Activated naive CD8-positive, alpha-beta T cell treated with anti-CD3 and anti-CD28 coated beads, Interleukin-2, amount 50 U/mL, for 24 hours (primary cell): ENCODE measurements at places on chromosomes 7 and 10.
A peak's percentile ranks its signal among the peaks of the same experiment; 100 is the strongest.

DNA sequence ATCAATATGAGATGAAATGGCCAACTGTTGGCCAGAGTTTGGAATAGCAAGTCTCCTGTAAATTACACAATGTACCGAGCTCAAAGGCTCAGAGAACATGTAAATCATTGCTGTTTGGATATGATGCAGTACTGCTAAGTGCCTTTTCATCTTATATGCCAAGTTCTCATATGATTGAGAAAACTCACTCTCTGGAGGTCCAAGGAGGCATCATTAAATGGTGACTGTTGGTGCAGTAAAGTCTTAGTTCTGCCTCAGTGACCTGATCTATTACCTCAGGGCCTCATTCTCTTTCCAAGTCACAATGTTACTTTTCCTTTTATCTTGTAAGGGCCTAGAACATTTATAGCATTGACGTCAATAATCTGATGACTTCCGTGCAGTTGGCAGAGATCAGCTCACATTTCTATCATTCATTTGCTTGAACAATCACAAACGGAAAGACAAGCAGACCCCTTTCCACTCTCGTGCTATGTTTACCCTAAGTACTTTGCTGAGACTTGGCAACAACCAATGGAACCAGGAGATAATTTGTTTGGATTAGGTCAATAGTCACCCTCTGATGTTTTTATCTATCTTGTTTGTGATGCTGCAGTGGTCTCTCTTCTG, 32.6 kb upstream of the PDK4 start:
- DNase-seq: no peak

- DNase-seq: no peak
Observed at GRCh38 chr7:39271402-39271801, 293.7 kb downstream of the POU6F2 start.

DNA sequence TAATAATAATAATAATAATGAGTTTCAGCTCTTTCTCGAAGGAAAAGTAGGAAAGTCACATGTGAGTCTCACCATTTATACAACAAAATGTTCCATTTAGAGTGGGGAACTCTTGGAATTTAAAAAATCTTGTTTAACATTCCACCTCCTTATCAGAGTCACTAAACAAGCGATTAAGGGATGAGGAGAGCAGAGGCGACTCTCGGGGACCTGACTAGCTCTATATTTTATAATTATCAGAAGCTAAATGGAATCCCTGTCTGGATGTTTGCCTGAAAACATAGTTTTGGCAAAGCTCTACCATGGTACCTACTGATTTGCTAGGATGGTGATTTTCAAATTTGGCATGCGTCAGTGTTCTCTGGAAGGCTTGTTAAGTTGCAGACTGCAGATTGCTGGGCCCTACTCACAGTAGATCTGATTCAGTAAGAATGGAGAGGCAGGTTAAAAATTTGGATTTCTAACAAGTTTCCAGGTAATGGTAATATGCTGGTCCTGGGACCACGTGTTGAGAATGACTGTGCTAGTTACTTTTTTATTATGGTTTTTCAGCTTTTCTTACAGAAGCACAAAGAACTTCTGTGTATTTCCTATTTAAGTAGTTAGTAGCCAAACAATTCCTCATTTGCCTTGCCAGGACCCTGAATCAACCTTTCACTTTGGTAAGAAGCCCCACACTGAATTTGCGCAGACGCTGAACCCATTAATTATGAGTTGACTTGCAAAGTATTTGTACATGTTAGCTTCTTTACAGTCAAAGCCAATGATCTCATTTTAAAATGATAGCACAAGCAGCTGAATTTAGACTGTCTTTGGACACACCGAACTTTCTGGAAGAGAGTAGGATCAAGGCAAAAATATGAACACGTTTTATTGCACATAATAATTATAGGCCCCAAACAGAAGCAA, 39.5 kb downstream of the CPED1 start:
- no peak for DNase-seq

DNA sequence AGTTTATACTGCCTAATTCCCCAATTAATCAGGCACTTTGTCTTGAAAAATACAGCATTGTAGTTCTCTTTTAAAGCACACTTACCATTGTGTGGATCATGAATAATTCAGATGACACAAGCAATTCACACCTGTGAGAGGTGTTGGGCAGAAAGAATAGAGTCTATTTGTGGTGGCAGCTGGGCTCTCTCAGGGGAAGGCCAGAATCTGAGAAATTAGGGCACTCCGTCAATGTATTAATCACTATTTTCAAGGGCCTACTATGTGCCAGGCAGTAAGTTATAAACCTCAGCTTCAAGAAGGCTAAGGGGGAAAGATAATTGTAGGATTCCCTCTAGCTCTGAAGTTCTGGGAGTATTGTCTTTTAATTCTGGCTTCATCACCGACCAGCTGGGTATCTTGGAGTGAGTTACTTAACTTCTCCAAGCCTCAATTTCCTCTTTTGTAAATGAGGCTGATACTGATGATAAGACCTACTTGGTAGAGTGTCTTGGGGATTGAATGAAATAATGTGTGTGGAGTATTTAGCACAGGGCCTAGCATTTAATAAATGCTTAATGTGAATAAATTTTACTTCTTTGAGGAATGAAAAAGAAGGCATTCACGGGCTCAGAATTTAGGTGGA, 2.5 kb downstream of the CHN2 start:
- no peak for DNase-seq

- DNase-seq: no peak
Observed at GRCh38 chr10:112295853-112296830, 12.9 kb downstream of the TECTB start.

GRCh38 chr7:149321978-149322541, 60.1 kb downstream of the ZNF783 start:
- no peak for DNase-seq

GRCh38 chr7:156998988-156999957, 11.2 kb downstream of the MNX1 start:
- no peak for DNase-seq

GRCh38 chr7:149827089-149827981, 10.8 kb upstream of the ZNF862 start:
- peak; percentile 7 for DNase-seq

DNA sequence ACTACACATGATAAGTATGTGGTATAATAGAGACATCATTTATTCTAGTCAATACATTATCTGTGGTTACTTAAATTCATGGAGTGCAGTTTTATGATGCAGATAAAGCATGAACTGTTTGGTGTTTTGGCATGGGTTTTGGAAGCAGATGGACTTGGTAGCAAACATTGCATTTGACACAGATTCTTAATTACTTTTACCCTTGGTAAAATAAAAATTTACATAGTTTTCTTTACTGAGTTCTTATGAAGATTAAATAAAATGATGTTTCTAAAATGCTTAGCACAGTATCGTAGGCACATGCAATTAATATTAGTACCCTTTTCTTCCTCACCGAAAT, 92.0 kb downstream of the ABCA13 start:
- DNase-seq: no peak

GRCh38 chr7:143892527-143893300, 9.3 kb downstream of the TCAF1 start:
- no peak for DNase-seq
